Stimulated activated CD4-positive, alpha-beta T cell treated with anti-CD3 and anti-CD28 coated beads, Interleukin-1b, Interleukin-23, amount 100 ng/mL, for 1 hour (primary cell): ENCODE measurements at places on chromosomes 4 and X.

- DNase-seq: no peak
These were observed 17.7 kb downstream of the SLC25A31 start for GRCh38 chr4:127747883-127748282.

- DNase-seq: no peak
These were observed 648.7 kb upstream of the DIPK2B start for GRCh38 chrX:45849261-45849862.

DNA sequence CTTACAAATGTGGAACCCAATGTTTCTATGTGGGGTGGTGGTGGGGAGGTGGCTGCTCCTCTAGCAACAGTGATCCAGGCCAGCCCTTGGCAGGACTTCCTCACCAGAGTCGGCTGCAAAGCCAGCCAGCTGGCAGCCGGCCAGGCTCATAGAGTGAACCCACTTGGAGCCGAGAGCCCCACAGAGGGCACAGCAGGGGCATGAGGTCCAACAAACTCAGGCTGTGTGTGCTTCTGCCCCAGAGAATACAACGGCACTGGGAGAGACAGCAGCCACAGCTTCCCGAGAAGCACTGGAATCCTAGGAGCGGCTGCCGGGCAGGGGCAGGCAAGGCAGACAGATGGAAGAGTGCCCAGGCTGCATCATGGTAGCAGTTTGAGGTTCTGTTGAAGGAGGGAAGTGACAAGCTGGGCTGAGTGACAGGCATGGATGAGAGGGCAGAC is 23.5 kb upstream of the SOWAHD start:
- DNase-seq: no peak

- DNase-seq: no peak
These were observed 960.3 kb downstream of the C4orf33 start for GRCh38 chr4:130056286-130056685.

DNA sequence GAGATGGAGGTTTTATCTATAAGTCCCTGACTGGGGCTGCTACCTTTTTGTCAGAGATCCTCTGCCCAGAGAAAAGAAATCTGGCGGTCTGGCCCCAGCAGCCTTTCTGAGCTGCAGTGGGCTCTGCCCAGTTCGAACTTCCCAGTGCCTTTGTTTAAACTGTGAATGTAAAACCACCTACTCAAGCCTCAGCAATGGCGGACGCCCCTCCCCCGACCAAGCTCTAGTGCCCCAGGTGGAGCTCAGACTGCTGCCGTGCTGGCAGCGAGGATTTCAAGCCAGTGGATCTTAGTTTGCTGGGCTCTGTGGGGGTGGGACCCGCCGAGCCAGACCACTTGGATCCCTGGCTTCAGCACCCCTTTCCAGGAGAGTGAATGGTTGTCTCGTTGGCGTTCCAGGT is 121.8 kb downstream of the TSPAN5 start:
- no peak for DNase-seq

GRCh38 chr4:147975325-147975724 is 243.4 kb downstream of the ARHGAP10 start:
- DNase-seq: no peak

GRCh38 chr4:14375816-14376215 is 626.5 kb upstream of the CPEB2 start:
- no peak for DNase-seq

GRCh38 chr4:182862921-182863320 is 54.3 kb downstream of the DCTD start:
- no peak for DNase-seq

DNA sequence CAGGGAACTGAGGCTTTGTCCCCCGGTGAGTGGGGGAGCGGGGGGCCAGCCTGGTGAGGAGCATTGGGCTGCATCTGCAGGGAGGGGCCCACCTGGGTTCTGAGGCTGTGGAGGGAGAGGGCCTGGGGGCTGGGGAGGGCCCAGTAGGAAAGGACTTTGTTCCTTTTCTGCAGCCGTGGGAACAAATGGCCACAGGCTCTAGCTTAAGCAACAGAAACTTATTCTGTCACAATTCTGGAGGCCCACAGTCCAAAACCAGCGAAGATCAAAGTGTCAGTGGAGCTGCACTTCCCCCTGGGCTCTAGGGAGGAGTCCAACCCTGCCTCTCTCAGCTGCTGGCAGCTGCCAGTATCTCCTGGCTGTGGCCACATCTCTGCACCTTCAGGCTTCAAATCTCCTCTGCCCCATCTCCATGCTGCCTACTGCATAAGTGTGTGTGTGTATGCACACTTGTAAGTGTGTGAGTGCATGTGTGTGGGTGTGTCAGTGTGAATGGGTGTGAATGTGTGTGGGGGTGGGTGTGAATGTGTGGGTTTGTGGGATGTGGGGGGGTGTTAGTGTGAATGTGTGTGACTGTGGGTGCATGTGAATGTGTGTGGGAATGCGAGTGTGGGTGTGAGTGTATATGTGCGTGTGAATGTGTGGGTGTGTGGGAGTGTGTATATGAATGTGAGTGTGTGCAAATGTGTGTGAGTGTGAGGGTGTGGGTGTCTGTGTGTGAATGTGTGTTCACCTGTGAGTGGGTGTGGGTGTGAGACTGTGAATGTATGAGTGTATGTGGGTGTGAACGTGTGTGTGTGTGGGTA is 204.5 kb upstream of the PSAPL1 start:
- DNase-seq: no peak

DNA sequence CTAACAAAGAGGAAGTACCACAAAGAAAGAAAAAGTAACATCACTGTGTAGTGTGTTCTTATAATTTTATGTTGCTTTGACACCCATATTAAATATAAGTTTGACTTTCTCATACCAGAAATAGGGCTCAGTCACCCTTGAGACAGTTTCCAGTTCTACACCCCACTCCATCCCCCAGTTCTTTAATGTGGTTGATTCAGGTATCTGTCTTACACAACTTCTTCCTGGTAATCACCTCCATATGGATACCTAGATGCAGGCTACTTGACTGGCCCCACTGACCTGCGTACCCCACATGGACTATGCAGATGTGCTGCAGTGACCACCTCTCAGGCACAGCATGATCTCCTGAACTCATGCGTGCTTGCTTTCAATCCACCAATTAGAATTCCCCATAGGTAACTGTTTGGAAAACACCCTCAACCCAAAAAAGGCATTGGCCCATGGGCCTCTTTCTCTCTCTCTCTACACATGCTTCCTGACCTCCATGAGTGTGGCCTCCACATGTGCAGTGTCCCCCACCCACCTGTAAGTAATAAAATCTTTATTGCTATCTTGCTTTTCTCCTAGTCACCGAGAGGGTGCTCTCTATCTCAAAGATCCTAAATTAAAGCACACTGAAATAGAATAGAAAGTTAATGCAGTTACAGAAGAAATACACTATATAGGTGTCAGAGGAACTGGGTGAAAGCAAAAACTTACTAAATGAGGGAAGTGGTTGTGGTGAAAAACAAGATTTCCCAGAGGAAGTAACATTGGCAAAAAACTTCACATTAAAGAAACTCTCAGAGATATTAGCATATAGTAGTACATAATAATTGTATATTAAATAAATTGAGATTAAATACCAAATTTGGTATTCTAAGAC is 98.4 kb downstream of the ZAR1 start:
- DNase-seq: no peak

GRCh38 chr4:106172861-106173260 is 143.1 kb downstream of the TBCK start:
- DNase-seq: no peak

DNA sequence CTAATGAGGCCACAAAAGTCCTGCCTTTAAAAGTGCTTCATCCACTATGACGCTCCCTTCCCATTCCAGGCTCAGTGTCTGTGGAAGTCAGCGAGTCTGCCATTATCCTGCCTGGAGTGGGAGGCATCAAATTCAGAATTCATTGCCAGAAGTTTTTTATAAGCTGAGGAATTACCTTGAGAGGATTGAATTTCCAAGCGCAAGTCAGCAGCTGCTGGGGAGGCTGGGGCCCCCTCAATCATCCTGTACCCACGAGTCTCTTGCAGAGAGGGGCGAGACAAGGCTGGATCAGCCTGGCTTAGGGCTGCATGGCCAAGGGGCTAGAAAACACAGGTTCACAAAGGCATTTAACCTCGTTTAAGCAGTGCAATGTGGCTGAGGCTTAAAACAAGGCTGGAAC is 170.5 kb upstream of the NOCT start:
- no peak for DNase-seq

GRCh38 chr4:73948291-73948690 is 33.5 kb downstream of the PF4 start:
- no peak for DNase-seq

GRCh38 chr4:159175989-159176375 is 73.1 kb downstream of the RAPGEF2 start:
- no peak for DNase-seq

DNA sequence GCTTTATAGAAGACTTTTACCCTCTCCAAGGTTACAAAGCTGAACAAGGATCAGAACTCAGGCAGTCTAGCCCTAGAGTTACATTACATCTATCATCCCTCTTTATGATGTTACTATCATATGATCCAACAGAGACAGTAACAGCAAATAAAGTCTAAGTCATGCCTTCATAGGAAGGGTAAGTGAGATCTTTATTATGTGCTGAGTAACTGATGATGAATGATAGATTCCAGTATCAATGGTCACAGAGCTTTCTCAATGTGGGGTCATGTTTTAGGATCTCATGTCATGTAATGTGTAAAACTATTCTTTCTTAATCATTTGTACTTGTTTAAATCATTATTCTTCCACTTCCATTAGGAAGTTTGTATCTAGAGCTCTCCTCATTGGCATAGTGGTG is 22.8 kb downstream of the ELOVL6 start:
- DNase-seq: no peak

DNA sequence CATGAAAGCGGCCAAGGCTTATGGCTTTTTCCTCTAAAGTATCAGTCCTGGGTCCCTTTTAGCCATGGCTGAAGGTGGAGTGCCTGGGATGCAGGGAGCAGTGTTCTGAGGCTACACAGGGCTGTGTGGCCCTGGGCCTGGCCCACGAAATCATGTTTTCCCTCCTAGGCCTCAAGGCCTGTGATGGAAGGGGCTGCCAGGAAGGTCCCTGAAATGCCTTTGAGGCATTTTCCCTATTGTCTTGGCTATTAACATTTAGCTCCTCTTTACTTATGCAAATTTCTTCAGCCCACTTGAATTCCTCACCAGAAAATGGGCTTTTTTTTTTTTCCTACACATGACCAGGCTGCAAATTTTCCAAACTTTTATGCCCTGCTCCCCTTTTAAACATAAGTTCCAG is 657.0 kb downstream of the DACH2 start:
- DNase-seq: no peak

- DNase-seq: no peak
These were observed 143.0 kb upstream of the GNPDA2 start for GRCh38 chr4:44869222-44869882.

DNA sequence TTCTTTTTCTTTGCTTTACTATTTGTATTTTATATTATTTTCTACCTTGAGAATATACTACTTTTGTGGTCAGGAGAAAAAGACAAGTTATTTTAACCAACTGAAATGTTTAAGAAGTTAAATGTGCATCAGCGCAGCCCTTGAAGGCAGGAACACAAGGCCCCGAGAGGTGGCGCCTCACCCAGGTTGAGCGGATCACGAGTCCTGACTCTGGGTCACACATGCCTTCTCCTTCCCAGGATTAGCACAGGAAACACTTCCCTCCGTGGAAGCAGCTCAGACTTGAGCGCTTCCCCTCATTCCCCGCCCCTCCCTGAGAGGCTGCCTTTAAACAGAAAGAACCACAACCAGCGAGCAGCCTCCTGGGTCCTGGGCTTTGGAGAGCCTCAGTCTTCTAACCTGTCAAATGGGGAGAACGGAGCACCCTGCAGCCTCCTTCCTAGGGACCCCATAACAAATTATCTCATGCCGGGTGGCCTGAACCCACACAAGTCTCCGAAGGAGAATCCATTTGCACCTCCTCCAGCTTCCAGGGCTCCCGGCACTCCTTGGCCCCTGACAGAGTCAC is 217.6 kb downstream of the AFAP1 start:
- DNase-seq: no peak
